ENCODE measurements at places on chromosomes 1 and 21. TPM values are rescaled to one million over a fixed set of nuclear protein-coding genes. Genes with fewer than 3 reads are reported as not detected.

Gene LIN28A
- not detected for total RNA-seq

Gene AKNAD1
- not detected for total RNA-seq

Gene ITLN2
- 0.19 TPM for total RNA-seq

Gene SH3BGRL3
- 32.1 TPM for total RNA-seq

Gene VHLL
- total RNA-seq: not detected

Gene CHI3L1
- total RNA-seq: not detected

DNA sequence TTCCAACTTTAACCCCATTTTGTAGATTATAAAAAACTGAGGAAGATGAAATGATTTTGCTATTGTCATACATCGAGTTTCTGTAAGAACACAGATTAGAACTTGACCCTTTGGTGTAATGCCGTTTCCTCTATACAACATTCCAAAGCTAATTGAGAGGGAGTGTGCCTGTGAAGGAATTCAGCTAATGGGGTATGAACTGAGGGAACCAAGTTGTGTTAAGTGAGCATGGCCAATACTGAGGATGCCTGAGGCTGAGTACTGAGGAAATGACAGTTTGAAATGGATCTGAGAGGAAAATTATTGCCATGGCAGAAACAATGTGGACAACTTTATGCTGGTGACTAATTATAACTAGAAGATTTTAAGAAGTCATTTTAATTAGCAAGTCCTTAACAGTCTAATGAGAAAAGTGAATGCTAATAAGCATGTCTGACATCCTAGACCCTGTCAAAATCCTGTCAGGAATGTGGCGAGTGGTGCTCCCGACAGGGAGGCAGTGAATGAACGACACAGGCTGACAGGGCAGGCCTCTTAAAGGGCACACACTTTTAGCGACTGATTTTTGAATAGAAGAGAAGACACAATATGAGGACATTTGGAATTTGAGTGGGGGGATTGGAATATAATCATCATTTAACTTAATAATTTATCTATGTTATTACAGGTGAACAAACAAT lies 262.5 kb downstream of the HLX start:
- no peak for DNase-seq

DNA sequence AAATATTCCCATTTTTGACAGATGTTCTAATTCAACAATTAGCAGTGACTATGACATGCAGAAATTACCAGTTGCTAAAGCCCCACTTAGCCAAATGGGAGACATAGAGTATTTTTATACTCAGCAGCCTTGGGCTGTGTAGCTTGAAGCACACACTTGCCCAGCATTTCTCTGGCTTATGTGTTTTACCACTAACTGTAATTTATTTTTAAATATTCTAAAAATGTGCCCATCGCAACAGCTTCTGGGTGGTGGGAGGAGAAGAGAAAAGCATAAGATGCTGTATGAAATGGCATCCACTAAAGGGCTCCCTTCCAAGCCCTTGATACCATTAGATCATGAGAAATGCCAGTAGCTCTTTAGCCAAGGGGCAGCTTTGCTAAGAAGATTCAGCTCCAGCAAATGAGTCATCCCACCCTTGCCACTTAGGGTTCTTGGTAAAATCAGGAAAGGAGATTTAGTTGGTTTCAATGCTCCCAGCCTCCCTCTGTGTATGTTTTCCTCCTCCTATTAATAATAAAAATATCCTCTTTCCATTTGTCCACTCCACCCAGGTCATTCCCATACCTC lies 462.7 kb upstream of the DEPDC1 start:
- DNase-seq: no peak

GRCh38 chr1:174825806-174826205 lies 173.9 kb upstream of the CACYBP start:
- DNase-seq: no peak

DNA sequence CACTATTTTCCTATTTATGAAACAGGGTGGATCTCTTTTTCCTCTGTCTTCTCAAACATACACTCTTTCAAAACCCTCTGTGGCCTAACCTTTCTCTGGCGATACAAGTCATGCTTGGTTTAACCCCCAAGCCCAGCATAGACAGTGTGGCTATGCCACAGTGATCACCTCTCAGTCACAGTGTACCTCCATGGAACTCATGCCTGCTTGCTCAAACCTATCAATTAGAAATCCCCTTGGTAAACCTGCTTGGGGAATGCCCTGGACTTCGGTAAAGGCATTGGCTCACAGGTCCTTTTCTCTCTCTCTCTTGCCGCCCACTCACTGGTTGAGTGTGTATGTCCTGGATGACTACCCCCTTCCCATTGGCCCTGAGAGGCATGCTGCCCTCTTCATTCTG lies 147.5 kb downstream of the CYYR1 start:
- no peak for DNase-seq

DNA sequence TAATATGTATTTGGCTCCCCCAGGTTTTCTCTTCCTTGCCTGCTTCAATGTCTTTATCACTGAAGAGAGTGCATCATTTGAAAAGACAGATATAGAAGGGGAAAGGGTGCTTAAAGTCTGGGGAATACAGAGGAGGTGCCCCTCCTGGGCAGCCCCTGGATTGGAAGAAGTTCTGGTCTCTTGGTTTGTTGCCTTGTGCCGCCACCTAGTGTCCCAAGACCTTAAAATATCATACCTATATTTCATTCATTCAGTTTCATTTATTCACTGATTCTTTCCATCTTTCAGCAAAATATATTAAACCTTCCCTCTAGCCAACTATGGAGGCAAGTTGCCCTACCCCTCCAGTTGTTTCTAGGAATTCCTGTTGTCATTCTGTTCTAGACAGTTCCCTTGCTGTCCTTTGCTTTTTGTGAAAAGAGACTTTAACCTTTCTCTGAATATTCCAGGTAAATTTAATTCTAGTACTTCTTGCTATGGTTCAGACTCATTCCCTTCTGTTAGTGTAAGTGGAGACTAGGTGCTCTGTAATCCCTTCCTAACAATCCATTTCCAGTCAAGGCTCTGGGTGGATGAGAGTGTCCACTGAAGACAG lies 56.1 kb downstream of the MEF2D start:
- DNase-seq: no peak

DNA sequence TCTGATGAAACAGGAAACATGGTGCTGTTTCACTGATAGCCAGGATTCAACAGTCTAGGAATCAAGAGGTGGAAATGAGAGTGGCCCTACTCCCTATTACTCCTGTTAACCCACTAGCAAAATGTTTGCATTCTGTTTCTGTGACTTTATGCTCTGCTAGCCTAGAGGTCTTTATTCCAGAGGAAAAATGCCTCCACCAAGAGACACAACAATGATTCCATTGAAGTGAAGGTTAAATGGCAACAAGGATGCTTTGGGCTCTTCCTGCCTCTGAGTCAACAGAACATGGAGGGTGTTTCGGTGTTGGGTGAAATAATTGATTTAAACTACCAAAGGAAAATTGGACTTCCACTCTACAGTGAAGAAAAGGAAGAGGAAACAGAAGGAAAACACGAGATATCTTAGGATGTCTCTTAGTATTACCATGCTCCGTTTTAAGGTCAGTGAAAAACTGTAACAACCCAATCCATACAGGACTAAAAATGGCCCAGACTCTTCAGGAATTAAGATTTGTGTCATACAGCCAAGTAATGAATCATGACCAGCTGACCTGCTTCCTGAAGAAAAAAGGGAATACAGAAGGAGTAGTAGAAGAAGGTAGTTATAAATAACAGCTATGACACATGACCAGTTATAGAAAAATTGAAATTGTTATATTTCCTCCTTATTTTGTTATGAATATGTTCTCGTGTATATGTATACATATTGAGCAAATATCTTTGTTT lies 1237.8 kb downstream of the NCAM2 start:
- no peak for DNase-seq

DNA sequence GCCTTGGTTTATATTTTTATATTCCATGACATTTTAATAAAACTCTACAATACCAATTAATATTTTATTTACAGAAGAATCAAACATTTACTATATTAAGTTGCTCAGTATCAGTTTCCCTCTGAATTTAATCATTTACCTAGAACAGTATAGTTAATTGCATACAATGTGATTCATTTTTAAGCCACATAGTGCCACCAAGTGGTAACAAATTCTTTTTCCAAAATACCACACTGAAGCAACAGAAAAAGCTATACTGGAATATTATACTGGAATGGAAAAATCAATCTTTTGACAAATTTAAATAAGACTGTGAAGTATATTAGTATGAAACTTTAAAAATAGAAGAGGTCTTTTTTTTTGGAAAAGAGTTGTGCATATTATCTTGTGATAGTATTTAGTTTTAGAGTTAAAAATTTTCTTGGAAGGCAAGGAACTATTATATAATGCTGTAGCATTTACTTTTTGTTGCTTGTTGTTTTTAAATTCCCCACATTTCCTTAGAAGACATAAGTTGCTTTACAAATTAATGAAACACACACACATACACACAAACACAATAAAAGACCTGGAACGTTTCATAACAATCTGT lies 57.3 kb downstream of the ZNF644 start:
- DNase-seq: no peak

DNA sequence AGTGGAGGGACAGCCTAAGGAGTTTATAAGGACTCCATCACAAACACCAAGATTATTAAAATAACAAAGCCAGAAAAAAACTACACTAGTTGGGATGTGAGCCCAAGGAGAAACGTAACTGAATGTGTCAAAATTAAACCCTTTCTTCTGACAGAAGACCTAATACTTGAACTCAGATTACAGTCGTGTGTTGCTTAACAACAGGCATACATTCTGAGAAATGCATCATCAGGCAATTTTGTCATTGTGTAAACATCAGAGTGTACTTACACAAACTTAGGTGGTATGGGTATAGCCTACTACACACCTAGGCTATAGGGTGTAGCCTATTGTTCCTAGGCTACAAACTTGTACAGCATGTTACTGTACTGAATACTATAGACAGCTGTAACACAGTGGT lies 23.4 kb downstream of the DSTYK start:
- DNase-seq: no peak

DNA sequence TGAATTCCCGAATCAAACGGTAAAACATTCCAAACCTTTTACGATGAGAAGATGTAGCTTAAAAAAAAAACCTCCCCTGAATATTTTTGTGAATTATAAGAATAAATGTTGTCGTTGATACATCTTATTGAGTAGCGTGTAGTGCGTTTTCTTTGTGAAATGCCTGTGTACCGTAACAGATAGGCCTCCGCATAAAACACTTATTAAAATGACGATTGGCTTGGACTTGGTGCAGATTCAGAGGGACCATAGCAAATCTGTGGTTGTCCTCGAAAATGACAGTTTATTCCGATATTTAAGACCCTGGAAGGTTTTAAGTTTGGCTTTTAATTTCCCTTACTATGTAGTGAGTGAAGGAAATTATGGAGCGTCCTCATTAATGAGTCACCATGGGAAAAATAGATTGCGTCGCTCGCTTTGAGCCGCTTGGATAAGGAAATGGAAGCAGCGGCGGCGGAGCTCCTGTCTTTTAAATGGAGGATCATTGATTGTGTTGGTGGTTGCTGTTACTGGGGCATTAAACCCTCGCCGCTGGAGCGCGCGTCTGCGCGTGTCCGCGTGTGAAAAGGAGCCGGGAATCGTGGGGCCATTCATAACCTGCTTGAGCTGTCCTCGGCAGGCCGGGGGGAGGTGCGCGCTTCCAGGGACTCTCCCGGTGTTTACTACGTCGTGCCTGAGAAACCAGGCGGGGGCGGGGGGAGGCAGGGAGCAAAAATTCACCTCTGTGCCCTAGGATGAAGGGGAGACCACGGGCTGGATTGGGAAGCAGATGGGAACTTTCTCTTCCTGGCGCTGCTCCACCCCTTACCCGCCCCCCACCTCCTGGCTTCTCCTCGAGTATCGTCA lies 1.6 kb downstream of the SPEN start:
- peak; percentile 83 for DNase-seq

DNA sequence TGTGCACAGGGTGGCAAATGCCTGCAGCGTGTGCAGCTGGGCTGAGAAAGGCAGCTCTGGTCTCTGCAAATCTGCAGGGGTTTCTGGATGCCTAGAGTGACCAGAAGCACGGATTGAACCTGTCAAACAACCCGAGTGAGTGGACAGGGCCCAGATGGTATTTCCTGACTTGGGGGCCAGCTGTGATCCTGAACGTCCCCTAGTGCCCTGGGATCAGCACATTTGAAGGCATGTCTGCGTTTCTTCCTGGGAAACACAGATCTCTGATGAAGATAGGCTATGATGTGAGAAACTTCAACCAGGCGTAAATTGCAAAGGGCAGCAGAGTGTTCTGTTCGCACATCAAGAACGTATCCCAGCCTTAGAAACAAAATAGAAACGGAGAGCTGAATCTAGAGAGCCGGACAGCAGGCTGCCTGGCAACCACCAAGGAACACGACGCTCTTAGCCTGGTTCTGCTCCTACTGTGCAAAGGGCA lies 163.1 kb downstream of the KCNJ6 start:
- no peak for DNase-seq

Data from left ventricle myocardium inferior (tissue), 1 donor.